Transverse colon (tissue), 4 donors: ENCODE measurements at places on chromosomes 11 and 22. TPM values are rescaled to one million over a fixed set of nuclear protein-coding genes. Genes with fewer than 3 reads are reported as not detected.

The P2RY2 gene
- 13.1 TPM for total RNA-seq

The NCR3LG1 gene
- total RNA-seq: 8.3 TPM

The APLNR gene
- 2.6 TPM for total RNA-seq

The MTMR2 gene
- total RNA-seq: 17.2 TPM

The BIRC3 gene
- total RNA-seq: 51.3 TPM

The LPXN gene
- total RNA-seq: 18.7 TPM

The DKK3 gene
- total RNA-seq: 44.9 TPM

The OR4C3 gene
- not detected for total RNA-seq

The GLYAT gene
- total RNA-seq: not detected

The OR5P2 gene
- not detected for total RNA-seq

The FTH1 gene
- total RNA-seq: 2,288 TPM
